ENCODE measurements at places on chromosomes 13 and 19. TPM values are rescaled to one million over a fixed set of nuclear protein-coding genes. Genes with fewer than 3 reads are reported as not detected.

DNA sequence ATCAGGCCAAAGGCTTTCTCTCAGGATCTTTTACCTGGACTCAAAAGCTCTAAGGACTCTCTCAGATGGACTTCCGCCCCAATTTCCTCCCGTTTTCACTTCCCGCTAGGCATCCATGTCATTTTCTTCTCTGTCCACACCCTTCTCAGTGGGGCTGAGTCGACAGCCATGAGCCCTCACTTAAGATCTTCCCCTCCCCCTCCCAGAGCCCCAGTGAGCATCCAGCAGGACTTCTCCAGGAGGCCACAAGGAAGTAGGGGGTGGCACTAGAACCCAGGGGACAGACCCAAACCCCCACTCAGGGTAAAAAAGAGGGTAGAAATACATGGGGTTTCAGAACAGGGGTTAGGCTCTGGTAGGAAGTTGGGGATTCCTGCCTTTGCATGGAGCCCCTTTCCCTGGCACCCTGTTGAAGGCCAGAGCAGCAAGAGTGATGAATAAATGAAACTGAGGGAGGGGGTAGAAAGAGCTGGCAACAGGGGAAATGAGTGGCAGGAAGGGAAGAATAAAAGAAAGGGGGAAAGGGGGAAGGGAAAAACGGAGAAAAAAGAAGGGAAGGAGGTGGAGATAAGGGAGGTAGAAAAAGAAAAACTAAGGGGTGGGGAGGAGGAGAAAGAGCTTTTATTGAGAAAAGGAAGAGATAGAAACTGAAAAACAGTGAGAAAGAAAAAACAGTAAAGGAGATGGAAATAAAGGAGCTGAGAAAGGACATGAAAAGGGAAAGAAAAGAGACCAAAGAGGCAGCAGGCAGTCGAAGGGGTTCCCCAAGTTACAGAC, 42.3 kb downstream of the DEDD2 start:
- no peak overlapping the region for H3K4me3 ChIP-seq
- no peak overlapping the region for H3K27ac ChIP-seq
- no peaks in the 10 kb centered on the region for H3K4me1 ChIP-seq
- DNase-seq, result no peak

DNA sequence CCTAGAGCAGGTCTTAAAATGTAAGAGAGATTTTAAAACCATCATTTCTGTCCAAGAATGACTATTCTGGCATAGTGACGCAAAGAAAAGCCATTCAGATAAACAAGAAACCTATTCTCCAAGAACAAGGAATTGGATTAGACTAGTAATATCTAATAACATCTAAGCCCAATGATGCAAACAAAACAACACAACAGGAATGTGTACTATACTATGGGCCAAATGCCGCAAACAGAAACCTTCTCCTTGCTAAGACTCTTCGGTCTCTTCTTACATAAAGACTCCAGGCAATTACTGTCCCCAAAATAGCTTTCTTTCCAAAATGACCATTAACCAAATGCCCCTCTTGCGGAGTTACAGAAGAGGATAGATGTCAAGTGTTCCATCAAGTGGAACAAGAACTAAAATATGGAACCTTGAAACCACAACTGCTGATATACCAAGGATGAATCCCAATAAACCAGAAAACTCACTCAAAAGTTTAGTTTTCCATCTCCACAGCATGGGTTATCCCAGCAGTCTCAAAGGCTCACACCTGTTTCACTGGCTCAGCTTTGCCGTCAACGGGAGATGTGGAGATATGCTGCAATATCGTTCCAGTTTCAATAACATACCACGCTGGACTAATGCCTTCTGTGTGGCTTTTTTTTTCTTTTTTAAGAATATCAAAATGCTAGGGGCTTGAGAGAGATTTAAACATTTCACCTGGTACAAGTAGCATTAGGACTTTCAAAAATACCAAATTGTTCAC, 76.2 kb downstream of the FOXO1 start:
- H3K36me3 ChIP-seq, result no peaks in the 10 kb centered on the region
- H3K27me3 ChIP-seq, result no peaks in the 10 kb centered on the region
- H3K4me1 ChIP-seq, result no peaks in the 10 kb centered on the region

- H3K27ac ChIP-seq, result no peak overlapping the region
- no peak for DNase-seq
- peaks cover 13% of the 10 kb centered on the region for H3K4me1 ChIP-seq
- no peaks in the 10 kb centered on the region for H3K27me3 ChIP-seq
- no peak overlapping the region for H3K4me3 ChIP-seq
- no peaks in the 10 kb centered on the region for H3K36me3 ChIP-seq
Observed at GRCh38 chr13:97282705-97283104, 60.6 kb downstream of the MBNL2 start.

GRCh38 chr19:1438933-1439354, 748 bp downstream of the RPS15 start:
- H3K27ac ChIP-seq, result peak overlapping the region; percentile 73
- peaks cover 4% of the 10 kb centered on the region for H3K36me3 ChIP-seq
- peaks cover 14% of the 10 kb centered on the region for H3K4me1 ChIP-seq
- no peaks in the 10 kb centered on the region for H3K27me3 ChIP-seq
- no peak for DNase-seq
- peak overlapping the region; percentile 71 for H3K4me3 ChIP-seq

DNA sequence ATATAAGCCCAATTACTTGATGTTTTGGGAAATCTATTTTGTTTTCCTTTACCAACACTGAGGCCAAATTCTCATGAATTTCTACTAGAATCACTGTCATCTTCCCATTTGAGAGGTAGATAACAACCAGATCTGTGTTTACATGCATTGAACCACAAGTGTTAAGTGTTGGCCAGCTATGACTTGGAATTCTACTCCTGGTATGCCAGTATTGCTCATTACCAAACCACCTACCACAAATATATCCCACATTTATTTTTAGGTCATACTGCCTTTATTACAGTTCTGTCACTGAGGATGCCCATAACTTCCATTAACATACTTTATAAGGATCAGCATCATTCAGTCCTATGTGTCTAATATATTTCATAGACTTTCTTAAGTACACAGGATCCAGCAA, 328.9 kb downstream of the DIAPH3 start:
- H3K36me3 ChIP-seq, result no peaks in the 10 kb centered on the region
- no peaks in the 10 kb centered on the region for H3K4me1 ChIP-seq
- no peaks in the 10 kb centered on the region for H3K27me3 ChIP-seq
- H3K27ac ChIP-seq, result no peak overlapping the region
- H3K4me3 ChIP-seq, result no peak overlapping the region
- no peak for DNase-seq

DNA sequence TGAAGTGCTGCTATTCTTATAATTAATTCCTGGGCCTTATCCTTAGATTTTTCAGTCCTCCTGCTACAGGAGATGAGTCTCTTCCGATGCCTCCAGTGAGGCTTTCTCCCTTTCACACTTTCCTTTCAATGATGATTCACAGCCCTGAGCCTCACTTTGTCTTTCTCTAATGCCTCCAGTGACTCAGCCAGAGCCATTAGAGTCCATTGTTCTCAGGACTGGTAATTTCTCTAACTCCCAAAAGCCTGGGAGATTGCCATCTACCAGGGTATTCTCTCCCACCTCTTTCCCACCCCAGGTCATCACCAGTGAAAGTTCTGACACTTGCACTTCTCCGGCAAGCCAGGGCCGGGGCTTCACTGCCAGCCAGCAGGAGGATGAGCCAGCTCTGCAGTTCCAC, 49.6 kb upstream of the ARGLU1 start:
- H3K4me3 ChIP-seq, result no peak overlapping the region
- no peaks in the 10 kb centered on the region for H3K27me3 ChIP-seq
- no peak for DNase-seq
- no peaks in the 10 kb centered on the region for H3K36me3 ChIP-seq
- no peaks in the 10 kb centered on the region for H3K4me1 ChIP-seq

- H3K27ac ChIP-seq, result no peak overlapping the region
- no peak for DNase-seq
- no peaks in the 10 kb centered on the region for H3K4me1 ChIP-seq
- no peaks in the 10 kb centered on the region for H3K27me3 ChIP-seq
Observed at GRCh38 chr13:39499604-39500003, 103.4 kb downstream of the LHFPL6 start.

DNA sequence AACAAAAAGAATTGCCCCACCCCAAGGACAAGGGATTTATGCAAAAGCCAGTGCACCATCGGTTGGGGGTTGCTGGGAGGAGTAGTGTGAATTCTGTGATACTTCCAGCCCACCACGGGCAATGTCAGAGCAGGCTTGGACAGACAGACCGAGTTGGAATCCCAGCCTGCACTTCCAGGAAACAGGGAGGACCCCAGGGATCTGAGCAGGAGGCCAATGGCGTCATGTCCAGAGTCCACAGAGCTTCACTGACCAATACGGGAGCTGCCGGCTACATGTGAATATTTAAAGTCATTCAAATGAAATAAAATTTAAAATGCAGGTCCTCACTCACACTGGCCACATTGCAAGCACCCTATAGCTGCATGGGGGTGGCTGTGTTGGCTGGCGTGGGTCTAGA, 10.9 kb downstream of the ZNRF4 start:
- no peak for DNase-seq
- no peak overlapping the region for H3K27ac ChIP-seq
- no peaks in the 10 kb centered on the region for H3K27me3 ChIP-seq
- no peaks in the 10 kb centered on the region for H3K4me1 ChIP-seq
- H3K36me3 ChIP-seq, result no peaks in the 10 kb centered on the region

DNA sequence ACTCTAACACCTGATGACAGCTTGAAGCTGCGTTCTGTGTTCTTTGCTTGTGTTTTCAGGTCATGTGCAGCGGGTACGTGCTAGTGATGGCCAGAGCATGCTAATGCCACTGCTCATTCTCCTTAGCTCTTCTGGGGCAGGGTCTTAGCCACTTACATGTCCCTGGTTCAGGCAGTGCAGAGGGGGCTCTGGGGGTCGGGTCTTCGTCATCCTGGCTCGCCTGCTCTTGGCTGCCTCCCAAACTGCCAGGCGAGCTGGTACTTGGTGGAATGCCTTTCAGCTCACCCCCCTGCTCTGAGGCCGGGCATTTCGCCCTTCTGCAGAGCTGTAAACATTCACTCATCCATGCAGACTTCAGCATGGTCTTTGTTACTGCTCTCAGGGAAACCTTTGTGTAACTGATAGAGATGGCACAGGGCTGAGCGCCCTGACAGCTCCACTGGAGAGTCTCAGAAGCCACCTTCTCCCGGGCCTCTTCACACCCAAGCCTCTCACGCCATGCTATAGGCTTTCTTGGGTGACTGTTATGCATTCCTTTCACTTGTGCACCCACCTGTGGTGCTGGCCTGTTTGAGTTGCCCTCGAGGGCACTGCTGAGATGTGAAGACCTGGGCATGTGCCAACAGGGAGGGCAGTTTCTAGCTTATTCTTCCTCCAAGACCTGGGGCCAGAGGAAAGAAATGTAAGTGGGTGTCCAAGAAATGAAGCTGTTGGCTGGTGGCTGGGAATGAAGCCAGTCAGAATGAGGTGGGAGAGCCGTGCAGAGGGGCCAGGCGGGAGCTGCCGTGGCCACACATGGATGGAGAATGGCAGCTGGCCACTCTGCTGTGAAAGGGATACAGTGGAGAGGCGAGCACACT, 24.4 kb downstream of the FAM124A start:
- H3K27me3 ChIP-seq, result no peaks in the 10 kb centered on the region
- DNase-seq, result peak; percentile 43
- peak overlapping the region; percentile 15 for H3K27ac ChIP-seq

DNA sequence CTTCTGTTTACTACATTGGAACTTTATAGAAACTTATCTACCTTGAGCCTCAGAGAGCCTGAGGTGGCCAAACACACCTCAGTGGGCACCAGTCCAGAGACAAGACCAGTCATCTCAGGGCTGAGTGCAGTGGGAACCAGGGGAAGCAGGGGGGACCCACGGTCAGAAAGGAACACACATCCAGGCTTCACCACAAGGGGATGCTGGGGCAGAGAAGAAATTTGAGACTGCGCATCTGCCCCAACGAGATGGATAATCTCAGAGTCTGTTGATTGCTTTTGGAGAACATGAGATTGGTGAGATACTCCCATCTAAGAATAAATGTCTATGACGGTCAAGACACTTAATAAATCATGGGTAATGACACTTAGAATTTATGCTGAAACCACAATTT, 98.7 kb downstream of the DOCK9 start:
- H3K27me3 ChIP-seq, result no peaks in the 10 kb centered on the region
- H3K4me3 ChIP-seq, result no peak overlapping the region
- no peak for DNase-seq
- no peaks in the 10 kb centered on the region for H3K36me3 ChIP-seq

DNA sequence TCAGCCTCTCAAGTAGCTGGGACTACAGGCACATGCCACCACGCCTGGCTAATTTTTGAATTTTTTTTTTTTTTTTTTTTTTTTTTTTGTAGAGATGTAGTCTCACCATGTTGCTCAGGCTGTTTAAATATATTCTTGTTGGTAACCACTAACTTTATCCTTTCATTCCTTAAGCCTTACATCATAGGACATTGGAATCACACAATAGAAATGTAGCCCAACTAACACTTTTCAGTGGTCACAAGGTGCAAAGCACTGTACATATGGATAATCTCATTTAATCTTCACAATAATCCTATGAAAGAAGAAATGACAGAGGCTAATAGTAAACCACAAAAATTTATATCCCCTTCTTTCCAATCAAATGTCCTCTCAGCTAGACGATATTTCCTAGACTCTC, 417.8 kb upstream of the DACH1 start:
- no peaks in the 10 kb centered on the region for H3K4me1 ChIP-seq
- no peaks in the 10 kb centered on the region for H3K36me3 ChIP-seq
- H3K4me3 ChIP-seq, result no peak overlapping the region
- no peak overlapping the region for H3K27ac ChIP-seq

Gene LRG1
- total RNA-seq, result 2.5 TPM

Gene RAB20
- 24.0 TPM for total RNA-seq

Gene GRIN2D
- 0.73 TPM for total RNA-seq

Gene HSPB6
- total RNA-seq, result 32.2 TPM

Gene ZNF563
- total RNA-seq, result 23.6 TPM

Gene C19orf38
- total RNA-seq, result 6.4 TPM

Gene TINCR
- 8.4 TPM for total RNA-seq

Gene SPACA4
- total RNA-seq, result 0.32 TPM
